ENCODE measurements at places on chromosomes 7 and 10.

DNA sequence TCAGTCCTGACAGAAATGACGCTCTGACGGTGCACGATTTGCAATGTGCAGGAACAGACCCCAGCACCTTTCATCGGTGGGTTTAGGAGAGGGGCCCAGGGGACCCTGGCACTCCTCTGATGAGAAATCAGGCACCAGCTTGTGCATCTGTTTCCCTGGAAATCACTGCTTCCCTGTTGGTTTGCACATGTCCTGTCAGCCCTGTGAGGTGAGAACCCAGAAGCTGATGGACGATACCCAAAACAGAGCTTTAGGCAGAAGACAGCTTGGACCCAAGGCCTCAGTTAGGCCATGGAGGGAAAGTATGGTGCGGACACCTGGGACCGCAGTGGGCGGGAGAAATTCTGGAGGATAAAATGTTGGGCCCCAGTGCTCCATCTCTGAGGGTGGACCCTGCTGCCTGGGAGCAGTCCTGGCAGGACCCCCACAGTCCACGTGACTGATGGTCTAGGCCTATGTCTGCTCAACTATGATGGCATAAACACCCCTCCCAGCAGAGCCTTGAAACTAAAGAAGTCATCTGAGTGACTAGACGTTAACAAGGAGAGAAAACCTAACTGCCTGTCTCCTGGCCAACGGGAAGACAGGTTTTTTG is 242.8 kb downstream of the PTPRN2 start:
- no peak for DNase-seq

DNA sequence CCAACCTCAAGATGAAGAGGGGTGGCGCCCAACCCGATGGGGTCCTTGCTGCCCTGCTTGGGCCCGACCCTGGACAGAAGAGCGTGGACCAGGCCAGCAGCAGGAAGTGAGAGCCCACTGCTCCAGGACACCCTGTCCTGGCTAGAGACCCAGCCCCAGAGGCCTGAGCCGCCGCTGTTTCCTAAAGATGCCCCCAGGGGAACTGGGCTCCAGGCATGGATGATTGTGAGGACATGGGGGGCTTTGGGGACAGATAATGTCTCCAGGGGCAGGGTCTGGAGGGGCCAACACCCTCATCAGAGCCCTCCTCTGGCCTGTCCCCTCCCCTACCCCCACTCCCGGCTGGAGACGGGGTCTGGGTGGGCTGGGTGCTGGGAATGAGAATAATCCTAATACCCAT is 71.7 kb downstream of the MYL10 start:
- DNase-seq, result no peak

DNA sequence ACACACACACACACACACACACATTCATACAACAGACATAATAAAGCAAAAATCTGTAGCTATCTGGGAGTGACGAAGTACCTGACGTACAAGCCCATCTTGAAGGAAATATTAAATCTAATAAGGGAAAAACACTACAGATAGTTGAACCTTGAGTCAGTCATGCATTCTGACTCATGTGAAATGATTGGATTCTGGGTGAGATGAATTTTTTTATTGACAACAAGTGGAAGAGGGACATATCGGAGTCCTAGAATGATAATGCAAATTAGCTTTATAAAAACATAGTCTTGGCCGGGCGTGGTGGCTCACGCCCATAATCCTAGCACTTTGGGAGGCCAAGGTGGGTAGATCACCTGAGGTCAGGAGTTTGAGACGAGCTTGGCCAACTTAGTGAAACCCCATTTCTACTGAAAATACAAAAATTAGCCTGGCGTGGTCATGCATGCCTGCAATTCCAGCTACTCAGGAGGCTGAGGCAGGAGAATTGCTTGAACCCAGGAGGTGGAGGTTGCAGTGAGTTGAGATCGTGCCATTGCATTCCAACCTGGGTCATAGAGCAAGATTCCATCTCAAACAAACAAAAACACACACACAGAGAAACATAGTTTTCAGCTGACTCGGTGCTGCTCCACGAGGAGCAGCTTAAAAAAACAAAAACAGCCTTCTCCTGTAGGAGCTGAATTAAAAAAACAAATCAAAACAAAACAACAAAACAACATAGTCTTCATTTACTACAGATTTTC is 154.4 kb upstream of the MKLN1 start:
- DNase-seq, result no peak

DNA sequence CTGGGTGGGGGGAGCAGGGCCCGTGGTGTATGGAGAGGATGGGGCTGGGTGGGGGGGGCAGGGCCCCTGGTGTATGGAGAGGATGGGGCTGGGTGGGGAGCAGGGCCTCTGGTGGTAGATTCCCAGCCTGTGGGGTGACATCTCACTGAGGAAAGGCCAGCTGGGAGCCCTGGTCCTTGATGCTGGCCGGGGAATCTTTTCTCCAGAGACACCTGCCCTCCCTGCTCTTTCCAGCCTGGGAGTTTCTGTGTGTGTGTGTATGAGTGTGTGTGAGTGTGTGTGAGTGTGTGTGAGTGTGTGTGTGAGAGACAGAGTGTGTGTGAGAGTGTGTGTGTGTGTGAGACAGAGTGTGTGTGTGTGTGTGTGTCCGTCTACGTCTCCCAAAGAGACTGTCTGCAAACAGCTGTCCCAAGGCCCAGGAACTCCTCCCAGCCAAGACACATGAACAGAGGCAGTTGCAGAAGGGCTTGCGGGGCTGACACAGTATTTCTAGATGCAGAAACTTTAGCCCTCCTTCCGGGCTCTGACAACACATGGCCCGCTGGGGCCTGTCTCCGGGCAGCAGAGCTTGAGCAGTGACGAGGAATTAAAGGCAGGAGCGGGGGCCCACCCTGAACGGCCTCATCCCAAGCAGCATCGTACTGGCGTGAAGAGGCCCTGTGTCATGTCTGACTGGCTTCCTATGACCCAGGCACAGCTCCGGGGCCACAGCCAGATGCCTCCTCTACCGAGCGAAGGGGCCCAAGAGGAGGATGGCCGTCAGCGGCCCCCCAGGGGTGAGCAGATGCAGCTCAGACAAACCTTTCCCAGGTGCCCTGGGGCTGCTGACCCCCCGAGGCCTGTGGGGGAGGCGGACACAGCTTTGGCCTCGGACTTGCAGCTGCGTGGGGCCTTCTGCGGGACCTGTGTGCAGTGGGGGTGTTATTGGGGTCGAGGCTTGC is 24.3 kb downstream of the FAM20C start:
- DNase-seq, result no peak

DNA sequence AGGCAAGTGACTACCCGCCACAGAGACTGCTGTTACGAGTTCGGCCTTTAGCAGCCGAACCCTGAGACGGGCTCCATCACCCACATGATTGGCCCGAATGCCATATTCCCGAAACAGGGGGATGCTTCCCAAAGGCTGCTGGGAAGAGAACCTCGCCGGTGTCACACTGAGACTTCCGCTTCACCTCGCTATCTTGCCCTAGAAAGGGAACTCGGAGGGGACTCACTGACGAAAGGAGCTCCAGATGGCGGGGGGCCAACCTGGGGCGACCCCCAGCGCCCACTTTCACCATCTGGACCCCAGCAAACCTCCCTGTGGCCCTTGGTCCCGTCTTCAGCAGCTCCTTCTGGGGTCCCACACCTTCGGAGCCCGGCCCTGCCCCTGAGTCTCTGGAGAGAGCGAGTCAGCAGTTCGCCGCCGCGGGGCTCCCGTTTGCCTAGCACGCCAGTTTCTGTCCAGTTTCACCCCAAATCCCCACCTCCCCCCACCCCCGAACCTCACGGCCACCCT is 529 bp downstream of the HPS1 start:
- no peak for DNase-seq

- DNase-seq, result no peak
These were observed 14.5 kb downstream of the GIMAP5 start for GRCh38 chr7:150751702-150752101.

- no peak for DNase-seq
These were observed 32.8 kb downstream of the TMEM130 start for GRCh38 chr7:98836811-98837629.

GRCh38 chr7:40329601-40330153 is 194.9 kb downstream of the SUGCT start:
- DNase-seq, result no peak

DNA sequence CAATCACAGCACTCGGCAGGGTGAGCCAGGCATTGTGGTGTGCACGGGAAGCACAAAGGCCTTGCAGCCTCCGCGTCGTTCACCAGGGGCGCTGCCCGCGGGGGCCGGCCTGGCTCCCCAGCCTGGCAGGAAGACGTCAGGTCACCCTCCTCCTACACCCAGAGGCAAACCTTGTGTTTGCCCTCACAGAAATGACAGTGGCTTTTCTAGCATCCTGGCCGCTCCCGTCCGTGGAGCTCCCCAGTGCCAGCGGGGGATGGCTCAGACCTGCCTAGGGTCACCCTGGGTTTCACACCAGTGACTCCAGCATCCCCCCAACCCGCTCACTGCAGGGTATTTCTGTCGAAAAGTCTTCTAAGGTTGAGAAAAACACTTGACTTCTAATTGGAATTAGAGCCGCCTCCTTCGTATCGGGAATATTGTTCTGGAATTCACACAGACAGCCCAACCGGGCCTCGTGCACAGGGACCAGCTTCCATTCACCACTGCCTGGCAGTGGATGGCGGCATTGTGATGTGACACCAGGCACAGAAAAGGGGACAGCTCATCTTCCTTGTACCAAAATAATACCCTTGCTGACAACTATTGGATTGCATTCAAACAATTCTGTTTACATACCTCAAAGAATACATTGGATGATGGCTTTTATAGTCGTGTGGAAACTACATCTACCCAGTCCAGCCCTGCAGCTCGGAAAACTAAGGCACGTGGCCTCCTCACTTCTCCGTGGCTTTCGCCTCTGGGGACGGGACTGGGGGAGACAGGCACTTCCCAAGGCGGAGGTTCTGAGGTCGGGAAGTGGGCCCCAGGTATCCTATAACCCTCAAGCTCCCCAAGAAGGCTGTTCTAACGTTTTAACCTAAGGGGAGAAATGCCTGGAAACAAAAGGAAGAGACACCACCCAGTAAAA is 109.0 kb downstream of the EBF3 start:
- DNase-seq, result no peak

DNA sequence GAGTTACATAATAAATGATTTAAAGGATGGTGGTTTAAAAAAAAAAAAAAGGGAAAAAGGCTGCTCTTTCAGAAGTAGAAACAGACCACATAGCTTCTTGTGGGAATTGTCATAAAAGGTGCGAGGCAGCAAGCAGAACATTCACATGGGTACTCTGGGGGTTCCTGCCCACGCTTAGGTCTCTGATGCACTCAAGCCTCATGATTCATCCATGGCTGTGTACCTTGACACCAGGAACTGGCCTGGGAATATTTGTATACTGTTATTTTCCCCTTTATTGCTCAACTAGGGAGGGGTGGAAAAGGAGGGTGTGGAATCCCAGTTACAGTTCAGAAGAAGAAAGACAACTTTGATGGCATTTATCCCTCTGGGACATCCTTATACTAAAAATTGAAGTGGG is 4.0 kb downstream of the PON2 start:
- DNase-seq, result no peak

DNA sequence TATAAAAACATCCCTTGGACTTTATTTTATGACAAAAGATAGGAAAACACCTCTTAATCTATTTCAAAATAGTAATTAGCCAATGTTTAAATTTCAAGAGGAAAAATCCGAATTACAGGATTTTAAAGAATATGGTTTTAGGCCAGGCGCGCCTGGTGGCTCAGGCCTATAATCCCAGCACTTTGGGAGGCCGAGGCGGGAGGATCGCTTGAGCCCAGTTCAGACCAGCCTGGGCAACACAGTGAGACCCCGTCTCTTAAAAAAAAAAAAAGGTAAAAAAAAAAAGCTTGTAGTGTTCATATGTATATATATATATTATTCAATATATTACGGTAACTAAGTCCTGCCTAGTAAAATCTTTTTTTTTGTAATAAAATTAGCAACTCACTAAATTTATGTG is 1.4 kb downstream of the BNIP3 start:
- DNase-seq, result no peak

DNA sequence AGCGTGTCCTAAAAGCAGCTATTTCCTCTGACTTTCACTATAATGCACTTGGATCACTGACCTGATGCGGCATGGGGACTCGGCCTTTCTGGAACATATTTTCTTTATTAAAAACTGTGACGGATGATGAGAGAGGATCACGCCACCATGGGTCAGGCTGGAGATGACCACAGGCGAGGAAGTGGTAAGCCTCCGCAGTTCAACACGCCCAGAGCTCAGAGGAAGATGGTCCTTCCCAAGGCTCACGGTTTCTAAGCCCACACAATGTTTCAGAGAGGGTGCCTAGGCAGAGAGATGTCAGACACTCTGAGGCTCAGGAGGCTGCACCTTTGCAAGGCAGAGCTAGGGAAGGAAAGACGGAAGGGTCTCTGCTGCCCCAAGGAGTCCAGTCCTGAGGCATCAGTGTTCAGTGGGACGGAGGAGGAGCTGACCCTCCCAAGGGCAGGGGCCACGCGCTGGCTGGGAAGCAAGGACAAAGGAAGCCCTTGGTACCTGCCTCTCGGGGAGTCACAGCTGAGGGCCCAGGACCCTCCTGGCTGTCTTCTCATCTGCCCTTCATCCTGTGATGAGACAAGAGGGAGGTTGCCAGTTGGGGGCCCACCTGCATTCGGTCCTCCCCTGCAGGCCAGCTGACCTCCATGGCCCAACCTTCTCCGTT is 9.5 kb downstream of the CHST15 start:
- no peak for DNase-seq

- no peak for DNase-seq
These were observed 86.0 kb upstream of the MDFIC start for GRCh38 chr7:114835861-114836260.

DNA sequence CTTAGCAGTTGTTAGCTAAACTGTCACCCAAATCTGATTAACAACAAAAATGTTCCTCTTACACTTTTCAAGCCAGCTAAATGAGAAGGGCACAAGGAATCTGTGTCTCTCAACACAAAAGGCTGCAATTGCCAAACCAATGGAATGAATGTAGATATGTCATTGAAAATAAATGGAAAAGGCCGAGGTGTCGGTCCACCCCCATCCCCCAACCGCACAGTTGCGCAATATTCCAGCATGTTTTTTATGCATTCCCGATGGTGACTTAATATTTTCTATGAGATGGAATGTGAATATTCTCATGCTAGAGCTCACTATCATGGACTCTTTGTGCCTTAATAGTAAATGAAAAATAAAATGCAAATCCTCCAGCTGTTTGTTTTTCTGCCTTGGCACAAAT is 181.6 kb upstream of the LRGUK start:
- DNase-seq, result no peak

- no peak for DNase-seq
These were observed 212.4 kb downstream of the DGKI start for GRCh38 chr7:137634356-137634755.

All from T-helper 9 cell (primary cell).